ENCODE measurements at places on chromosomes 11 and 22. TPM values are rescaled to one million over a fixed set of nuclear protein-coding genes. Genes with fewer than 3 reads are reported as not detected.

Gene KCNJ11
- total RNA-seq, result 28.6 TPM

Gene KCNA4
- total RNA-seq, result not detected

Gene SHISAL1
- total RNA-seq, result 11.2 TPM

Gene TSPAN32
- 2.1 TPM for total RNA-seq

Gene HEPHL1
- total RNA-seq, result not detected

Gene WBP2NL
- 2.8 TPM for total RNA-seq

Gene DDI1
- total RNA-seq, result not detected

Gene TCF20
- total RNA-seq, result 20.3 TPM

Gene CRYBB2
- 0.82 TPM for total RNA-seq

Gene WNT11
- 28.0 TPM for total RNA-seq

Gene CXCR5
- 0.10 TPM for total RNA-seq

Gene GLB1L3
- total RNA-seq, result not detected

Gene KRTAP5-8
- total RNA-seq, result not detected

Gene LMO2
- total RNA-seq, result 16.1 TPM

Gene GPR83
- 0.10 TPM for total RNA-seq

Gene MRPL48
- 19.8 TPM for total RNA-seq

Gene DDIAS
- 3.7 TPM for total RNA-seq

Gene BAIAP2L2
- not detected for total RNA-seq

Gene OR51B4
- total RNA-seq, result not detected

Gene PATE2
- not detected for total RNA-seq

Gene MMP13
- total RNA-seq, result not detected

Gene FIBIN
- total RNA-seq, result 99.0 TPM

Gene CHST1
- 5.6 TPM for total RNA-seq

Gene OR10A3
- not detected for total RNA-seq

Gene VPS11
- total RNA-seq, result 29.7 TPM

Gene CARD18
- total RNA-seq, result not detected

Gene SULT4A1
- total RNA-seq, result 0.92 TPM

All from tongue (tissue), 3 donors.